ENCODE measurements at places on chromosomes 2 and 18.

DNA sequence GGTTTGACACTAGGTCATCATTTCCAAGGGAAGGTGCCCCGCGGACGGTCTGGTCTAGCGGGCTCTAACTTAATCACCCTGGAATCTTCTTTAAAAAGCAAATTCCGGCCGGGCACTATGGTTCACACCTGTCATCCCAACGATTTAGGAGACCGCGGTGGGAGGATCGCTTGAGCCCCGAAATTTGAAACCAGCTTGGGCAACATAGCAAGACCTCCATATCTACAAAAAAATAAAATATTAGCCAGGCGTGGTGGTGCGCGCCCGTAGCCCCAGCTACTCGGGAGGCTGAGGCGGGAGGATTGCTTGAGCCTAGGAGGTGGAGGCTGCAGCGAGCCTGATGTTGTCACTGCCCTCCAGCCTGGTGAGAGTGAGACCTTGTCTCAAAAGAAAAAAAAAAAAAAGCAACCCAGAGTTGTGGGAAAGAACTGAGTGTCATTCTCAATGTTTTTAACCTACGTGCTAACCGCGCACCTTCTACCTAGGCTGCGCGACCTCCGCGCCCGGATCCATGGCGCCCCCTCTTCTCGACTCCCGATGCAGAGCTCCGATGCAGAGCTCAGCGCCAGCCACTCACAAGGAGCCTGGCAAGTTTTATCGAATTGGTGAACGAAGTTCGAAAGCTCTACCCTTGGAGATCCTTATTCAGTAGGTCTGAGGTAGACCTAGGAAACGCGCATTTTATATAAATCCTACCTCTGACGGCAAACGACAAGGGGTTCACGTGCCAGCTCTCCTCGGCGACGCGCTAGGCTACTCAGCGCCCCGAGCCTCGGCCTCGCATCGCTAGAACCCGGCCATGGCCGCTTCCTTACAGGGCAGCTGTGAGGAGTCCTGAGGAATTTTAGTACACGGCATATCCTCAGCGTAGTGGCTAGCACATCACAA, 888 bp upstream of the TWSG1 start:
- DNase-seq, result no peak

GRCh38 chr2:16853088-16853487, 187.5 kb upstream of the CYRIA start:
- no peak for DNase-seq

DNA sequence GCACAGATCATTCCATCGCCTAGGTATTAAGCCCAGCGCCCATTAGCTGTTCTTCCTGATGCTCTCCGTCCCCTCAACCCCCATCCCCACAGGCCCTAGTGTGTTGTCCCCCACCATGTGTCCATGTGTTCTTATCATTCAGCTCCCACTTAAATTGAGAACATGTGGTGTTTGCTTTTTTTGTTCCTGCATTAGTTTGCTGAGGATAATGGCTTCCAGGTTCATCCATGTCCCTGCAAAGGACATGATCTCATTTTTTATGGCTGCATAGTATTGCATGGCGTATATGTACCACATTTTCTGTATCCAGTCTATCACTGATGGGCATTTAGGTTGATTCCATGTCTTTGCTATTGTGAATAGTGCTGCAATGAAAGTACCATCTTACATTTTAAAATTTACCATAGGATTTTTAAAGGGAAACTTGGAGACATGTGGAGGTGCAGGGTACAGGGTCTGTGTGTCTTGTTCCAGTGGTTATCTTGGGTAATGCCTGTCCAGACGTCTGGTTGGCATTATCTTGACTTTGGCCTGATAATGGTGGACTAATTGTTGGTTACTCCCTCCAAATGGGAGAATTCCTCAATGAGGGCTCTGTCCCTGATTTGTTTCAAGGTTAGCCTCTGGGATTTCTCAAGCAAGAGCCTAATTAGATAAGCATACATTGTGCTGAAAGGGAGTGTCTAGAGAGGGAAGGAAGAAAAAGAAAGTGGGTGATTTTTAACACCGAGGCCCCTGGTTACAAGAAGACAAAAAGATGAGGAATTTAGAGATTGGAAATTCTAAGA, 21.6 kb downstream of the KLHL23 start:
- no peak for DNase-seq

- DNase-seq, result no peak
These were observed 307.0 kb downstream of the ALK start for GRCh38 chr2:29614295-29614830.

GRCh38 chr2:57622009-57622408, 424.6 kb upstream of the VRK2 start:
- DNase-seq, result no peak

DNA sequence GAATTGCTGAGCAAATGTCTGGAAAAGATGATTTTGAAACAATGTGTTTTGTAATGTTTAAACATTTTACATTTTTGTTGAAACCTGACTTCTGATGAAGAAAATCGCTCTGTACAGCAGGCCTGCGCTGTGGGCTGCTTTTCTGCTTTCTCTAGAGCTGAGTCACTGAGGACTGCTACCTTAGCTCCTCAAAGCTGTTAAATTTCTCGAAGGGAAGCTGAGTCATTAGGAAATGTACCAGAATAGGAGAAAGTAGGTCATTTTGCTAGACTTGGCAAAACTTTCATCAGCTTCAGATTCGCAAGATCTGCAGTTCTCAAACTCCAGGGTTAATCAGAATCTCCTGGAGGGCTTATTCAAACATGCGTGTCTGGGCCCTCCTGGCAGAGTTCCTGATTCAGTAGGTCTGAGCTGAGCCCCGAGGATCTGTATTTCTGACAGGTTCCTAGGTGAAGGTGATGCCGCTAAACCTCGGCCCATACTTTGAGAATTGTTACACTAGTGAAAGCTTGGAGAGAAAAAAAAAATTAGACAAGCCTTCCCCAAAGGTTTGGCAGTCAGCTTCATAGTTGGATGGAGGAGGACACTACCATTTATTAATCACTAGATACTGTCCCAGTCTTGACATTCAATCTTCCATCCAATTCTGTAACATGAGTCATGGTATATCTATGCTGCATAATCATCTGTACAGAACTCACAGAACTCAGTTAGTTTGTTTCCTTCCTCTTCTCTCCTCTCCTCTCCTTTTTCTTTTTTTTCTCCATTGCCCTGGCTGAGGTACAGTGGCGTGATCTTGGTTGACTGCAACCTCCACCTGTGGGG, 297.6 kb downstream of the PARD3B start:
- no peak for DNase-seq

GRCh38 chr2:15866563-15867193, 73.7 kb upstream of the MYCN start:
- no peak for DNase-seq

- DNase-seq, result no peak
These were observed 93.5 kb upstream of the TACR1 start for GRCh38 chr2:75292826-75293225.

GRCh38 chr2:177264209-177264692, 276 bp downstream of the NFE2L2 start:
- no peak for DNase-seq
